ENCODE measurements at places on chromosomes 6 and 20. TPM values are rescaled to one million over a fixed set of nuclear protein-coding genes. Genes with fewer than 3 reads are reported as not detected.

DNA sequence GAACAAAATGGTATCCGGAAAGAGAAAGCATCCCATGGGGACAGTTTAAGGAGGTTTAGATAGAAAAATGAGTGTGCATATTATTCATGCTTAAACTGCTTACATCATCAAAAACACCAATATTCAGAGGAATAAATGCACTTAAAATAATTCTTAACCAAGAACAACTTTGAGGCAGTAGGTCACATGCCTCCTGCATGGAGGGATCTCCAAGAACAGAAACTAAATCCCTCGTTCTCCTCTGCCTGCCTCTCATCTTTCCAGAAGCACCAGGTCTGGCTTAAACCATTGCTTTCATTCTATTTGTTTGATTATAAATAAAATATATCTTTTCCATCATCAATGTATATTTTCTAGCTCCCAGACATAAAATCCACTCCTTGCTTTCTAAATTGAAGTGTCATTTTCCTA is 103.5 kb upstream of the QKI start:
- H3K27me3 ChIP-seq, result no peaks in the 10 kb centered on the region
- DNase-seq, result no peak
- no peaks in the 10 kb centered on the region for H3K36me3 ChIP-seq

GRCh38 chr20:38730167-38730988 is 6.1 kb downstream of the SLC32A1 start:
- no peak overlapping the region for H3K4me3 ChIP-seq
- no peak overlapping the region for H3K27ac ChIP-seq
- peaks cover 59% of the 10 kb centered on the region for H3K4me1 ChIP-seq
- H3K27me3 ChIP-seq, result peaks cover 100% of the 10 kb centered on the region

DNA sequence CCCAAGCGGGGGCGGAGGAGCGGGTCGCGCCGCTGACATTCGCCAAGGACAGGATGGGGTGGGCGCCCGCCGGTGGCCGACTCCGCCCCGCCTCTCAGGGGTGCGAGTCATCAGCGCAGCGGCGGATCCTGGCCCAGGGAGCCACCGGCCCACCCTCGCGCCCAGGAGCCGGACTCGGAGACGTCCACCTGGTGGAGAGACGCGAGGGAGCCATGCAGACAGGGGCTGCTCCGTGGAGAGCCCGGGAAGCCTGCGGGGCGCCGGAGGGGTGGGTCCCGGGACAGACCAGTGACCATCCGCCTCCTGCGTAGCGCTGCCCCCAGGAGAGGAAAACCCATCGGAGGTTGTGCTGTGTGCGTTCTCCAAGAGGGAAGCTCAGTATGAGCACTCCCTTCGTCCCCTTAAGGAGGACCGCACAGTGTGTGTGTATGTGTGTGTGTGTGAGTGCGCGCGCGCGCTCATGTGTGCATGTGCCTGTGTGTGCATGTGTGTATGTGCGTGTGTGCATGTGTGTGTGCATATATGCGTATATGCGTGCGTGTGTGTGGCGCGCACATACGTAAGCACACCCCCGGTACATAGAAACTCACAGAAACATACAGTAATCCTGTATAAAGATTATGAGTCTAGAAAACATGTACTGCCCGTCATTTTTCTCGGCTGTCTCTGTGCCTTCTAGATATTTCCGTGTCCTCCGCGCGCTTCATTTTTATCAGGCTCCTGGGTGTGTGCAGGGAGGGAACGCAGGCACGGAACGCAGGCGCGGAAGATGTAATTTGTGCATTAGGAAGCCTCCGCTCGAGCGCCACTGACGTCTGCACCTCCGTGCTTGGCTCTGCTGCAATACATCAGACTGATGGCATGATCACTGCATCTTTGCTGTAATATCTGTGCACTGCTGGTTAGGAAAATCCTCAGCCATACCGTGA is 158.9 kb downstream of the TBXT start:
- no peaks in the 10 kb centered on the region for H3K36me3 ChIP-seq
- peak overlapping the region; percentile 34 for H3K27ac ChIP-seq
- H3K4me3 ChIP-seq, result no peak overlapping the region
- H3K4me1 ChIP-seq, result no peaks in the 10 kb centered on the region

TP53TG5 gene
- not detected for total RNA-seq

DNA sequence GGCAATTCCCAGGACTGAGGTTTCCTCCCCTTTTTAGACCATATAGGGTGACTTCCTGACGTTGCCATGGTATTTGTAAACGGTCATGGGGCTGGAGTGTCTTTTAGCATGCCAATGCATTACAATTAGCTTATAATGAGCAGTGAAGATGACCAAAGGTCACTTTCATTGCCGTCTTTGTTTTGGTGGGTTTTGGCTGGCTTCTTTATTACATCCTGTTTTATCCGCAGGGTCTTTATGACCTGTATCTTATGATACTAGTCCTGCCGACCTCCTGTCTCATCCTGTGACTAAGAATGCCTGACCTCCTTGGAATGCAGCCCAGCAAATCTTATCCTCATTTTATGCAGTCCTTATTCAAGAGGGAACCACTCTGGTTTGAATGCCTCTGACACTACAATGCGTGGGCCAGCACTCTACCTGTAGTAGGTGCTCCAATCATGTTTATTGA is 190.1 kb downstream of the KCNQ5 start:
- H3K27me3 ChIP-seq, result no peaks in the 10 kb centered on the region
- no peak overlapping the region for H3K4me3 ChIP-seq
- no peak overlapping the region for H3K27ac ChIP-seq

- no peak overlapping the region for H3K27ac ChIP-seq
- H3K4me3 ChIP-seq, result no peak overlapping the region
- no peak for DNase-seq
- H3K27me3 ChIP-seq, result no peaks in the 10 kb centered on the region
- H3K36me3 ChIP-seq, result no peaks in the 10 kb centered on the region
Measured at GRCh38 chr20:7151676-7152470, 384.4 kb downstream of the BMP2 start.

DNA sequence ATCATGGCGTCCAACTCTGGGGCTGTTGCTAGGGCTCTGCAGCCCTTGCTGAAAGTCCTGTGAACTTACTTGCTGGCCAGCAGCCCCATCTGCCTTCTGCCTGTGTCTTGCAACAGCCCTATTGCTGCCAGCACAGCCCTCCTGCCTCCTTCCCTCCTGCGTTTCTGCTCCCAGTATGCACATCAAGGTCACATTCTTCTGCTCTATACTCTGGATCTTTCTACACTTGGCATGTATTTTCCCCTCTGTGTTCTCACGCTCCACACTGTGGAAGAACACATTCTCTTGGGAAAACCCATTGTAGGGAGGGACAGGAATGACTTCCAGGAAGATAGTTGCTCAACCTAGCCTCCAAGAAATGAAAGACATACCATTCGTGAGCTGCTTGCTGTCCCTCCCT is 80.9 kb upstream of the PHACTR2 start:
- H3K27me3 ChIP-seq, result no peaks in the 10 kb centered on the region
- DNase-seq, result no peak
- H3K4me3 ChIP-seq, result no peak overlapping the region
- no peaks in the 10 kb centered on the region for H3K36me3 ChIP-seq
- H3K27ac ChIP-seq, result no peak overlapping the region

DNA sequence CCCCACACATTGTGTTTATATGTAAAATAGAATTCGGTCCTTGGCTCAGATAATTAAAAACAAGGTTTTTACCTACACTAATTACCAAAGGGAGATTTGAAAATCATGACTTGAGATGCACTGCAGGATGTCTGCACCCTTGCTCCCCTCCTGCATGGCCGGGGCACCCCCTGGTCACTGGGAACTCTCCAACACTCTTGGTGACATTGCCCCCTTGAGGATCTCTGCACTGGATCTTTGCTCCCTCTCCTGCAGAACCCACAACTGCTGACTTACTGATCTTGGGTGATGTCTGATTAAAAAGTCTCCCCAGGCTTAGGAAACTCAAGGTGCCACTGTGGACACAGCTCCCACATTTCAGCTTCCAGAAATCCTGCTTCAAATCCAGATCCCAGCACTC is 17.1 kb upstream of the CSNK2A1 start:
- H3K4me1 ChIP-seq, result no peaks in the 10 kb centered on the region
- no peaks in the 10 kb centered on the region for H3K36me3 ChIP-seq
- no peak overlapping the region for H3K4me3 ChIP-seq
- no peaks in the 10 kb centered on the region for H3K27me3 ChIP-seq
- DNase-seq, result no peak
- no peak overlapping the region for H3K27ac ChIP-seq

ZBTB12 gene
- total RNA-seq, result 2.7 TPM

DNA sequence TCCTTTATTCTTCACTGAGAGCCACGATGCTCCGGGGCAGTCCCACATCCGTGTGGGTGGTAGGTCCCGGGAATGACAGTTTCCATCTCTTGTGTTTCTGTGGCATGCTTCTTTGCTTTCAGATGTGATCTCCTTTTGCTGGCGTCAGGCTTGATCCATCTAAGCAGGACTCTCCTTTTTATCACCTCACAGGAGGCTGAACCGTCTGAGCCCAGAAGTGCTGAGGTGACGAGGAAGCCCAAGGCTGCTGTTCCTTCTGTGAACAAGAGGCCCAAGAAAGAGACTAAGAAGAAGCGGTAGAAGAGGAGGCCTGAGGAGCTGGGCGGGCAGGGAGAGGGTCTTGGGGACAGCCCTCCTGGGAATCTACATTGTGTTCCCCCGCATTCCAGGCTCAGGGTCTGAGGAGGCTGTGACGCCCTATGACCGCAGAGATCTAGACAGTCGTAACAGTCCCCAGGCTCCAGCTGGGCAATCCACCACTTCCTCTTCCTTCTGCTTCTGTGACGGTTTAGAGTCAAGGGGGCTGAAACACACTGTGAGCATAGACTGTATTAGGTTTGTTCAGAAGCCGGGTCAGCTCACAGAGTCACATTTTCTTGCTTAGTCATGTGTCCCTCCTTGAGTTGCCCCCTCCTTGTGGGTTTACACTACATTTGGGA is 26.8 kb downstream of the MANBAL start:
- no peaks in the 10 kb centered on the region for H3K36me3 ChIP-seq
- peak overlapping the region; percentile 80 for H3K27ac ChIP-seq
- no peak overlapping the region for H3K4me3 ChIP-seq
- no peaks in the 10 kb centered on the region for H3K27me3 ChIP-seq
- no peak for DNase-seq

- no peaks in the 10 kb centered on the region for H3K4me1 ChIP-seq
- no peaks in the 10 kb centered on the region for H3K36me3 ChIP-seq
- no peak overlapping the region for H3K4me3 ChIP-seq
- DNase-seq, result no peak
- H3K27ac ChIP-seq, result no peak overlapping the region
- H3K27me3 ChIP-seq, result no peaks in the 10 kb centered on the region
Measured at GRCh38 chr6:161686655-161687054, 412.8 kb upstream of the AGPAT4 start.

Data from tibial nerve (tissue), 4 donors.